ENCODE measurements at places on chromosomes 12 and 14. TPM values are rescaled to one million over a fixed set of nuclear protein-coding genes. Genes with fewer than 3 reads are reported as not detected.

Gene PRKD1
- total RNA-seq: not detected

Gene RPL10L
- total RNA-seq: not detected

Gene OTUB2
- total RNA-seq: 3.3 TPM

Gene ACOT4
- 0.61 TPM for total RNA-seq

Gene PRB2
- not detected for total RNA-seq

Gene IGF1
- total RNA-seq: 0.46 TPM

Gene TSFM
- 34.4 TPM for total RNA-seq

Gene TMEM119
- 0.96 TPM for total RNA-seq

Gene KRT72
- total RNA-seq: 1.6 TPM

Gene ZDHHC22
- total RNA-seq: not detected

Gene C12orf60
- 1.8 TPM for total RNA-seq

Gene PLA2G1B
- total RNA-seq: not detected

Gene AQP6
- not detected for total RNA-seq

Gene SLC38A4
- total RNA-seq: not detected

Gene SRGAP1
- 0.22 TPM for total RNA-seq

Gene GLIPR1L1
- not detected for total RNA-seq

Gene CMA1
- not detected for total RNA-seq

Gene ANO2
- total RNA-seq: not detected

Gene KCNK13
- total RNA-seq: 0.07 TPM

Gene NYNRIN
- 0.17 TPM for total RNA-seq

Gene CLEC1B
- not detected for total RNA-seq

Gene UNC79
- not detected for total RNA-seq

Gene DDN
- total RNA-seq: 0.29 TPM

Gene OTX2
- not detected for total RNA-seq

Gene RPGRIP1
- not detected for total RNA-seq

Gene SIX1
- 1.2 TPM for total RNA-seq

Gene TIMM9
- 38.8 TPM for total RNA-seq

Gene SERPINA12
- total RNA-seq: not detected

Gene FRMD6
- total RNA-seq: 5.7 TPM

Gene EID3
- total RNA-seq: 6.9 TPM

Gene LTBR
- 0.20 TPM for total RNA-seq

Gene ATP5F1B
- 470 TPM for total RNA-seq
